ENCODE measurements at places on chromosomes 5 and 9.

- no peak for DNase-seq
Measured at GRCh38 chr9:132854832-132855231, 23.3 kb downstream of the AK8 start.

DNA sequence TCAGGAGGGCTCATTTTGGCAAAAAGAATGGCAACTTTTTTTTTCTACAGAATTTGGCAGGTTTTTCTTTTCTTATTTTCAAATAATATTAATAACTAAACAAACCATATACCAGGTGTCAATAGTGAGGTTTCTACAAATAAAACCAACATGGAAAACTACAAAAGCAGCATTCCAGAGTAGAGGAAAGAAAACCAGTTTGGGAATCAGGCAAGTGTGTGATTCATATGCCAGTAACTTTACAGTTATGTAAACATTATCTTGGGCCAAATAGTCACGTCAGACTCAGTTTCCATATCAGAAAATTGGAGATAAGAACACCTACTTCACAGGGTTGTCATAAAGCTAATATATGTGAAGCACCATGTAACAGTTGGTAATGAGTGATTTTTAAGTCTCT is 51.7 kb downstream of the FBXW11 start:
- no peak for DNase-seq

DNA sequence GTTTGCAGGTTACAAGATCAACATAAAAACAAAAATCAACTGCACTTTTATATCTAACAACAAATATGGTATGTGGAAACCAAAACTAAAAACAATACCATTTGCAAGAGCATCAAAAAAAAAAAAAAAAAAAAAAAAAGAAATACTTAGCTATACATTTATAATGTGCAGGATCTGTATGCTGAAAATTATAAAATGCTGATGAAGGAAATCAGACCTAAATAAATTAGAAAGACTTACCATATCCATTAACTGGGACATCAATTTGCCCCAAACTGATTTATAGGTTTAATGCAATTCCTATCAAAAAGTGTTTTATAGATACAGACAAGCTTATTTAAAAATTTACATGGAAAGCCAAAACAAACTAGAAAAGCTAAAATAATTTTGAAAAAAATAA is 60.4 kb upstream of the OTP start:
- DNase-seq, result no peak

GRCh38 chr9:127707766-127708165 is 978 bp downstream of the CFAP157 start:
- DNase-seq, result no peak

DNA sequence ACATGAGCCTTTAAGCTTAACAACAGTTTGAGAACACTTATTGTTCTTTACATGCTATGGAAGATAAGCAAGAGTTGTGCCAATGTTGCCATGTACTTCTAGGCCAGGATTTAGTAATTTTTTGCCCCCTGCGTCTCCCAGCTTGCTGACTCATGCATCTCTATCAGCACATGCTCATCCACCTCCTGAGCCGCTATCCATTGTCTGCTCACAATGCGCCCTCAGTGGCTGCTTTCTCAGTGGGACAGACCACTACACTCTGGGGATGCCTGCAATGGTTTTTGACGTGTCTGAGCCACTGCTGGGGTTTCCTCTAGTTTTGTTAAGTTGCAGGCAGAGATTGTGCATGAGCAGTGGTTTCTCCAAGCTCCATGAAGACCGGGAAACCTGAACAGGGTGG is 50.9 kb upstream of the PHF2 start:
- no peak for DNase-seq

GRCh38 chr9:18727904-18728303 is 254.0 kb downstream of the ADAMTSL1 start:
- no peak for DNase-seq

Measured in GOT3 (cell line).